ENCODE measurements at places on chromosomes 12 and 14.

- no peak for DNase-seq
Observed at GRCh38 chr14:101823511-101824120, 62.1 kb downstream of the PPP2R5C start.

DNA sequence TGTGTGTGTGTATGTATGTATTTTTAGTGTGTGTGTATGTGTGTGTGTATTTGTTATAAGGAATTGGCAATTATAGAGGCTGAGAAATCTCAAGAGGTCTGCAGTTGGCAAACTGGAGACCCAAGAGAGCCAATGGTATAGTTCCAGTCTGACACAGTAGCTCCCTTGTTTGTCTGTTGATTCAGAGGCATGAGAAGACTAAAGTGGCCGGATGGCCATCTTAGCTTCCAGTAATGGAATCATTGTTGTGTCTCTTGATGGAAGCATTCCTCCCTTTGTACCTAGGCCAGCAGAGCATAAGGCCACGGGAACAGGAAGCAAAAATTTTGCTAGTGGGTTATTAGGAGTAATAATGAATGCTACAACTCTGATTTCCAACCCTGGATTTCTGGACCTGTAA, 460.6 kb downstream of the TMTC2 start:
- DNase-seq = no peak

DNA sequence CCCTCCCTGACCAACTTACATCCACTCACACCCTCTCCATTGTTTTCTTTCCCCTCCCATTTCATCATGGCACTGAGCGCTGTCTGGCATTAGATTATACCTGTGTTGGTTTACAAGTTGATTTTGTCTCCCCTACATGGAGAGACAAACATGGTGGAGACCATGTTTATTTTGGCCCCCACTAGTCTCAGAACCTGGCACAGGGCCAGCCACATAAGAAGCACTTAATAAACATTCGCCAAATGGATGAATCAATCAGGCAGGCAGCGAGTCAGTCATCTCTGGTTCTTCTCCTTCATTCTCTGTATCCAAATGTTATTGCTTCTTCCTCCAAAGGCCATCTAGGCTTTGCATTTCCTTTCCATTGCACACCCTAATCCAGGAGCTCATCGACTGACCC, 177.4 kb downstream of the DPF3 start:
- no peak for DNase-seq

DNA sequence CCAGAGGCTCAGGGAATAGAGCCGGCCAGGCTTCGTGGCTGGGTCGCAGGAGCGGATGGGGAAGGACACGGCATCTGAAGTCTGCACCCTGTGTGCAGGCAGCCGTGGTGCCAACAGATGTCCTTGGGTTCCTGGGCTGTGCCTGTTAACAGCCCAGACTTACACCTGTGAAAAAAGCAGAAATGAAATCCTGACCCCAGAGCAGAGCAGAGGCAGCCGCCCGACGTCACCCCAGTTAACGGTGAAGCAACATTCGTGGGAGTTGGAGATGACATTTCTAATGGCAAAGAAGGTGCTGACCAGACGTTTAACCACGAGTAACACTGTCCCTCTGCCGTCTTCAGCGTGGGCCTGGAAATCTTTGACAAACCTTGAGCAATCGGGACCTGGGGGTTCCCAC, 200.3 kb upstream of the DIO3 start:
- no peak for DNase-seq

- no peak for DNase-seq
Observed at GRCh38 chr12:87809916-87810315, 219.3 kb downstream of the C12orf50 start.

- DNase-seq = no peak
Observed at GRCh38 chr12:132248453-132249167, 80.8 kb downstream of the GALNT9 start.

DNA sequence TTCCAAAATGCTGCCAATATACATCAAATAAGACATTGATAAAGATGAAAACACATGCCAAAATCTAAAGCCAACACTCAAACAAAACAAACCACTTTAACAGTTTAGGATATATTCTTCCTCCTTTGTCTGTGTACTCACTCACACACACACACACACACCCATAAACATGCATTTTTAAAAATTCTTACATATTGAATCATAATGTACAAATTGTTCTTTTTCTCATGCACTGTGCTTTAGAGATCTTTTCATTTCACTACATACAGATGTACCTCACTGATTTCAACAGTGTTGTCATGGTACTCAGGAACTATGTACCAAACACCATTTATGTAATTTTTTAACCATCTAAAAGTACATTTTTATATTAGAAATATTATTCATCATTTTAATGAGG, 9.5 kb upstream of the RERG start:
- DNase-seq = no peak

GRCh38 chr12:115163710-115164109, 479.7 kb upstream of the TBX3 start:
- DNase-seq = no peak

DNA sequence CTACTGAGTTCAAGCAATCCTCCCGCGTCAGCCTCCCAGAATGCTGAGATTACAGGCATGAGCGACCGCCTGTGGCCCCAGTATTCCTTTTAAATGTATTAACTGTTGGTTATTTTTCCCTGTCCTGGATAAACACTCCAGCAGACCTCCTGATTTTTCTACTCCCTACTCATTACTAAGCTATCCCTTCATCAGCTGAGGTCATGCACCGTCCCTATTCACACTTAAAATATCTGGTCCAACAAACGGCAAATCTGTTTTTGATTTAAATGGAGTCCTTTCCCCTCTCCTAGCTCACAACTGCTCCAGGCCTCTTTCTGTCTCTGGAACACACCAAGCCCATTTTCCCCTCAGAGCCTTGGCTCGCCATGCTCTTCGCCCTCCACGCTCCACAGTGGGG, 1003.3 kb upstream of the TMEM132C start:
- DNase-seq = no peak

- no peak for DNase-seq
Observed at GRCh38 chr12:108505129-108505528, 9.9 kb upstream of the FICD start.

- DNase-seq = no peak
Observed at GRCh38 chr14:76762411-76763095, 1.3 kb downstream of the VASH1 start.

DNA sequence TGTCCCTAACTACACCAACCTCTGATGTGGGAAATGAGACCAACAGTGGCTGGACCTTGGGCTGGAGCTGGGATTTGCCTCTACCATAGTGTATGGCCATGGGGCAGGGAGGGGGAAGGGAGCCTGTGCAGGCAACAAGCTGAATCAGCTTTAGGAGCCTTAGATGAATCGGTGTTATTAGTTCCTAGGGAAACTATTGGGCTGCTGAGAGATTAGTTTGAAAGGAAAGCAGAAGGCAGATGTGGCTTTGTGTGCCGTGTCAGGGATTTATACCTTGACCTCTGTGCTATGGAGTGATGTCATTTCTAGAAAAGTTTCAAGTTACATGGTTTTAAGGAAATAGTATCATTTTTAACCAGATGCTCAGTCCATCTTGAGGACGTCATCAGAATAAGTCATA, 19.5 kb upstream of the GAS2L3 start:
- DNase-seq = no peak

- DNase-seq = no peak
Observed at GRCh38 chr12:27198036-27198435, 46.0 kb upstream of the STK38L start.

DNA sequence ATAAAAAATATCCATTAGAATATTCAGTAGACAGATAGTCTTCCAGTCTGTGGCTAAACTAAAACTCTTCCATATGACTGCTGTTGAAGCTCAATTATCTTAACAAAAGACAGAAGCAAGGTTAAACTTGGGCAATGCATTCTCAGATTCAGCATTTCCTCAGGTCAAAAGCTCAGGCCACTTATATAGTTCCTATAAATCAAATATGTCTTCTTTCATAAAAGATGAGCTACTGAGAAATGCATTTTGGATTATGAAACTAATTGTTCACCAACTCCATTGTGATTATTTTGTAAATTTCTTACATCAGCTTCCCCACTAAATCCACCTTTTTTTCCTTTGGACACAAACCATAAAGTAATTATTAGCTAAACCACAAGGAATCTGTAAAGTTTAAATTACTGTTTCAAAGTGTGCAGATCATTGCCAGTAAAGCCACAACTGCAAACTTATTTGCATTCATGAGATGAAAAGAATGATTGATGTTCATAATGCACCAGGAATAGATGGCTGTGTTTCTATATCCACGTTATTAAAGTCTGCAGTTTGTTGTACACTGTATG, 224.4 kb downstream of the FBXL14 start:
- DNase-seq = no peak

- no peak for DNase-seq
Observed at GRCh38 chr14:72128629-72129028, 196.4 kb downstream of the RGS6 start.

GRCh38 chr14:81408595-81408994, 8.5 kb upstream of the STON2 start:
- DNase-seq = no peak

DNA sequence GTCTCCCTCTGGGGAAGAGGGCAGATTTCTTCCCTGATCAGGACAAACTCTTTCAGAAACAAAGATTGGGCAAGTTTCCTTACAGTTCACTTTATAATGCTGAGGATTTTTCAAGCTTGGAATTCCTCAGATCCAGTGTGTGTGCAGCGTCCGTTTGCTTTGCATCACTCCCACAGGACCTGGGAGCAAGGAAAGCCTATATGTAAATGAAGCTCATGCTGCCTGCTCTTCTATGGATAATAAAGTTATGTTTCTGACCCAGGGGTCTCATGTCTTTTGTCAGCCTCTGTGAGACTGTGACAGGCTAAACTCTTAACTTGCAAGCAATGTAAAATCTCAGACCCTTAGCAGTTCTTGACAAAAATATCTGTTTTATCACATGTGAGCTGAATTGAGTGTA, 41.6 kb downstream of the TRHDE start:
- no peak for DNase-seq

DNA sequence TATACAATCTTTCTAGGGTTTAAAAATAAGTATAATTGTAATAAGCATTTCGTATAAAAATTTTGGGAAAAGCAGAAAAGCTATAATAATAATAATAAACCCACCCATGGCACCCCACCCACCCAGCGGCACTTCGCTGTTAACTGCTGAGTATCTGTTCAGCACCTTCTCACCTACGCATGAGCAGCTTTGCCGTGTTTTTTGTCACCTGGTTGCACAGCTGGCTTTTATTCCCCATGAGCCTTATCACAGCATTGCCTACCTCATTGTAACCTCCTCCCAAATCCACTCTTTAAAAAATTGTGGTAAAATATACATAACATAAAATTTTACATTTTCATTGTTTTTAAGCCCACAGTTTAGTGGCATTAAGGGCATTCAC, 34.7 kb downstream of the CYP46A1 start:
- DNase-seq = no peak

GRCh38 chr12:83102499-83102898, 415.8 kb downstream of the TMTC2 start:
- no peak for DNase-seq

DNA sequence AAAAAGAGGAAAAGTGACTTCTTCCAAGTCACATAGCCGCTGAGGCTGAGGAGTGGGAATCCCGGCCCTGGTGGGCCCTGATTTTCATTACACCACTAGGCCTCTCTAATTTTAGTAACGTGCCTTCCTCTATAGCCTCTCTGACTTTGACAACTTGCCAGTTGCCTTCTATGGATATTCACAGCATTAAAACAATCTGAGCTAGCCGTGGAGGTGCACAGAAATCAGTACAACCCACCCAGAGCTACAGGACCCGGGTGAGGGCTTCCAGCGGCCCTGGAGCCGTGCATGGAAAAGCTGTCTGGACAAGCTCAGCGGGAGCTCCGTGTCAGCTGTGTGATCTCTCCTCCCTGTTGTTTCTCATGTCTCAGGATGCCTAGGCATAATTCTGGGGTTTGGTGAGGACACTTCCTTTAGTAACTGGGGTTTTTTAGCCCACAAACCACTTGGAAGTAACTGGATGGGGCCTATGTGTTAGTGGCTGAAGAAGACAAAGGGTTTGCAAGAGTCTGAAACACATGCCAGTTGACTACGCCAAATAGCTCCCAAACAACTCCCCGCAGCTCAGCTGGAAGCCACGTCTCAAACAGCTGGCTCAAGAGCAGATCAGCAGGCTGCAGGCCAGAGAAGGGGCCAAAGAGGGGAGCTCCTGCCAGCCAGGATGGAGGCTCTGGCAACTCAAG, 53.0 kb downstream of the SSH1 start:
- DNase-seq = no peak
